CD4-positive, alpha-beta memory T cell (primary cell): ENCODE measurements at places on chromosomes 16 and 17.

DNA sequence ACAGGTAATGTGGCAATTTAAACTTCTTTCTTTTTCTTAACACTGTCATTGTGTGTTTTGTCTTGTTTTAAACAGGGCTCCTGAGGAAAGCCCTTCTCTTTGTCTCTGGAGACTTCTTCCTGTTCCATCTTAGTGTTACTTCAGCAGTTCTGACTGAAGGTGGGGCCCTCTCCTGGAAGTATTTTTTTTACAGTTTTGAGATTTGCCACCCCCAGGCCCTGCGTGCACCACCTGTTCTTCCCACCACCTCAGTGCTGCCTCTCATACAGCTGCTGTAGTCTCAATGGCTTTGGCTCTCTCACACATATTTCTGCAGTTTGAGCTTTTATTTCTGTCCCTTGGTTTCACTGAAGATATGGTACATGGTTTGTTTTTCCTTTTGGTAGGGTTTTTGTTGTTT is 52.5 kb upstream of the ALDH3A1 start:
- no peak for DNase-seq

DNA sequence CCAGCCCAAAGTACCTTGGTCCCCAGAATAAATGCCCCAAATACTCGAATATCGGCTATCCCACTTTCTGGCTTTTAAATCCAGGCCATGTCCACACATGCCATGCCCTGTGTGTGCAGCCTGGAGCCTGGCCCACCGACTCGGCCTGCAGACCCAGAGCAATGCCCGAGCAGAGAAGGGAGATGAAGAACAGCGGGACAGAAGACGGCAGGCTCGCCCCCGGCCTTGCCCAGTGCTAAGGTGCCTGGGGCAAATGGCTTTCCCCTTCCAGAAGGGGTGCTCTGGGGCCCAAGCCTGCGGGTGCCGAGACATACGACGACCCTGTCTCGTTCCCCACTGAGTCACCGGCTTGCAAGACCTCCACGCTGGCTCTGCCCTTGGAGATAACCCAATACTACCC is 8.0 kb downstream of the CLUH start:
- no peak for DNase-seq

GRCh38 chr17:50280801-50281441 is 6.7 kb downstream of the TMEM92 start:
- no peak for DNase-seq

DNA sequence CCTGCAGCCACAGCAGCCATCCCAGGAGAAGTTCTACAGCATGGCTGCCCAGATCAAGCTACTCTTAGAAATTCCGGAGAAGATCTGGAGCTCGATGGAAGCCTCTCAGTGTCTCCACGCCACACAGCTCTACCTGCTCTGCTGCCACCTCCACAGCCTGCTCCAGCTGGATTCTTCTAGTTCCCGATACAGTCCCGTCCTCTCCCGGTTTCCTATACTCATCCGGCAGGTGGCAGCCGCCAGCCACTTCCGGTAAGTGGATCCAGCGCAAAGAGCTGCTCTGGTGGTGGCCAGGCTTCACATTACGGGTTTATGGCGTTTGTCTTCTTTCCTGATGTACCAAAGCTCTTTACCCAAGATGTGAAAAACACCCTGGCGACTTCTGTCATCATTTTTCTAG is 3.6 kb downstream of the COG1 start:
- DNase-seq = no peak

DNA sequence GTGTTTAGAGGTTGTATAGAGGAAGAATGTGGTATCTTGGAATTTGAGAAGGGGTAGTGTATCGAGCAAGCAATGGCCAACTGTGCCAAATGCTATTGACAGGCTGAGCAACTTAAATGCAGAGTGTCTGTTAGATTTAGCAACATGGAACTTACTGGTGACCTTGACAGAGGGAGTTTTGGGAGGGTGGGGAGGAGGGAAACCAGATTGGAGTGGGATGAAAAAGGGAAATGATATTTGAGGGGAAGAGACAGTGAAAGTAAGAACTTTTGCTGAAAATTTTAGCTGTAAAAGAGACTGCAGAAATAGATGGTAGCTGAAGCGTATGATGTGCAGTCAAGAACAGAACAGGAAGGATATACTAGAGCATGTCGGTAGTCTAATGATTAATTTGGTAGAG is 1.1 kb downstream of the LRRC36 start:
- no peak for DNase-seq

DNA sequence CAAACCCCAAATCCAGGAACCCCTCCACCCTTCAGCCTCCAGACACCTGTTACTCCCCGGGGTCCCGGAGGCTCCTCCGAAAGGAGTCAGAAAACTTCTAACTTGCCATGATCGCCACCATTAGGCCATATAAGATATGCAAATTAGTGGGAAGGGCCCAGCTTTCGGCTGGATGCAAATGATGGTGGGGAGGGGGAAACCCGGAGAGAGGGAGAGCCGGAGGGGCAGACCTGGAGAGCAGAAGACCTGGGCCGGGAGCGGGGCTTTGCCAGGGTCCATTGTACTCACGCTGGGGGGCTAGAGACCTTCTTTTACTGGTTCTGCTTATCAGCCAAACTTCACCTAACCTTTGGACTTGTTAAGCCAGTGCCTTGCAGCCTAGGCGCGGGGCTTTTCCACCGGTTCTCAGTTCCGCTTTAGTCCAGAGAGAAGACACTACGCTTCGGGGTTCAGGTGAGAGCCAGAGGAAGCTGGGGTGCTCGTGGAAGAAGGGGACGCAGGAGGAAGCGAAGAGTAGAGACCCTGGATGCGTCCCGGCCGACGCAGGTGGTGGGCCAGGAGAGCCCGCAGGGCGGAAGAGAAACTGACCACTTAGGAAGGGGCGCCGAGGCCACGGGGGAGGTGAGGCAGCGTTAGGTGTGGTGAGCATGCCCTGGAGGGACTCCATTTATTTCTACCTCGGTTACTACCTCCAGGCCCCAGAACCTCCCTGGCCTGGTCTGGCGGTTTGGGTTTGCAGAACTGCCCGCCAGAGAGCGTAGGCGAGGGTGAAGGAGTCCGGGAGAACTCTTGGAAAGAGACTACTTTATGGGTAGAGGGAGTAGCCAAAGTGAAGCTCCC is at the start of gene HNF1B:
HNF1B (minus strand) TSS at position 99 of the 840 bp plus-strand sequence. CDS start 175 bp downstream, outside the sequence.
- DNase-seq = no peak
